ENCODE measurements at places on chromosomes 5 and 9.

GRCh38 chr5:105304859-105305258 lies 1742.3 kb upstream of the NUDT12 start:
- DNase-seq, result no peak

DNA sequence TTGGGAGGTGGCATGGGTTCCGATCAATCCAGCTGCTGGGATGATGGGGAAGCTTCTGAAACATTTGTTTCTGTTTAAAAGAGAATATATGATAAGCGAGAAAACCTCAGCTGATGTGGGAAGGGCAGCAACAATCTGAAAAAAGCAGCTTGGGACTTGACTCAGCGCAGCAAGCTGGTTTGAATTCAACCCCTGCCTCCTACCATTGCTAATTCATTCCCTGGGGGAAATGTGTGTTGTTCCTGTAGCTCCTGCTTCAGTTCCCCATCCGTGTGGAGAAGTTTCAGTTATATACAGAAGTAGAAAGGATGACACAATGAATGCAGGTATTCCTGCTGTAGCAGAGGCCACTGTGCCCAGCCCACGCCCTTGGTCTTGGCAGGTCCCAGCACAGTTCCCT lies 145.1 kb downstream of the NXNL2 start:
- DNase-seq, result no peak

GRCh38 chr9:98921732-98922131 lies 22.0 kb upstream of the COL15A1 start:
- no peak for DNase-seq

- no peak for DNase-seq
Observed at GRCh38 chr5:105872569-105873270, 1798.0 kb downstream of the EFNA5 start.

- DNase-seq, result no peak
Observed at GRCh38 chr5:178333821-178334481, 101.3 kb upstream of the PHYKPL start.

DNA sequence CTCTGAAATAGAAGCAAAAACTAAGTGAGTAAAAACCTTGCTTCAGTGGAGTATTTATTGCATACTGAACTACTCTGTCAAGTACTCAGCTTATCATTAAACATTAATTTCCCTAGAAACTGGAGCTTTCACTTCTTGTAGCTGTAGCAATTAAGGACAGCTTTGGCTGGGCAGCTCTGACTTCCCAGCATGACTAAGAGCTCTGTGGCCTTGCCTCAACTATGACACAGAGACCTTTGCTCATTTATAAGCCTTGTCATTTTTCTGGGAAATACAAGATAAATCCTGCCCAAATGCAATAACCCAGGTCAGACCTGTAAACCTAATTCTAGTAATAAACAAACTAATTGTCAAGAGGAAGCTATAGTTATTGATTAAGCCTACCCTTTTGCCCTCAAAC lies 65.4 kb upstream of the STK32A start:
- DNase-seq, result no peak

DNA sequence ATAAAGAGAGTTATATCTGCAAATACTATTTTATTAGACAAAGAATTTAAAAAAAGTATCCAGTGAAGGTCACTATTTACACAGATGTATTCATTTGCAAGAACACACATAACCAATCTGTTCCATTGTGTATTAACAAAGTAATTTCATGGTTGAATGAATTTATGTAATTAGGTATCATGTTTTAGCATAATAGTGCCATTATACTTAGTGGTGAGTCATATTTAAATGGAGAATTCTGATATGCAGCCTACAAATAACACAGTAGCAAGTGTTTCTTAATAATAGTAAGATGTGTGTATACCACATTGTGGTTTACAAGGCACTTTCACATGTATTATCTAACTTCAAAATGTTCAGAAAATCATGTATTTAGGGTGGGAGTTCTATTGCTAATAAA lies 1028.5 kb upstream of the ACO1 start:
- no peak for DNase-seq

DNA sequence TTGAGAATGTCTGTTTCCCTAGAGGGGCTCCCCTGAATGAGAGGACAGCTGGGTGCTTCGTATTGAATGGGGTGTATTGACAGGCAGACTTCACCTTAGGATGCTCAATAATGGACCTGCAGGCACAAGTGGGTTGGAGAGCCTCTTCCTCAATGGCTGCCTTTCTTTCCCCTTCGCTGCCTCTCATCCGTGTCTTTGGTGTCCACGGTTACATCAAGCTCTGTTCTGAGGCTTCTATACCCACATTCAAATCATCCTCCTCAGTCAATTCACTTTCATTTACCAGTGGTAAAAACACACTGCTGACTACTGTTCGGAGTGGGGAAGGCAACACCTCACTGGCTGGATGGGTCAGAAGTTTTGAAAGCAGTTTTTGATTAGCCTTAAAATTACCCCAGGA lies 20.6 kb downstream of the LIX1 start:
- no peak for DNase-seq

DNA sequence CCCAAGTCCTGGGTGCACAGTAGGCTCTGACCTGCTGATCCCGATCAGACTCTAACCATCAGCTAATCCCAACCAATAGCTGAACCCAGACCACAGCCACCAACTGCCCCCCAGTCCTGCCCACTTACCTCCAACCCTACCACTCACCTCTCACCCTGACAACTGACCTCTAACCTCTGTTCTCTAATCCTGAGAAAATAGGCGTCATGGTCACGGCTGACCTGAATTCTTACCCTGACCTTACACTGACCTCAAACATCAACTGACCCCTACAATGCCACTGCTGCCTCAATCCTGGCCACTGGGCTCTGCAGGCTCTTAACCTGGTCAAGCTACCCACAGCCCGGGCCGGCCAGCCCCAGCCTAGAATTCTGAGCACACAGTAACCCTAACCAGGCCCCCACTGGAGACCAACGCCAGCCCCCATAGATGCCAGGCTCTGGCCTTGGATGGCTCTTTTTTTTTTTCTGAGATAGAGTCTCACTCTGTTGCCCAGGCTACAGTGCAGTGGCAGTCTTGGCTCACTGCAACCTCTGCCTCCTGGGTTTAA lies 63.8 kb upstream of the ASS1 start:
- no peak for DNase-seq

DNA sequence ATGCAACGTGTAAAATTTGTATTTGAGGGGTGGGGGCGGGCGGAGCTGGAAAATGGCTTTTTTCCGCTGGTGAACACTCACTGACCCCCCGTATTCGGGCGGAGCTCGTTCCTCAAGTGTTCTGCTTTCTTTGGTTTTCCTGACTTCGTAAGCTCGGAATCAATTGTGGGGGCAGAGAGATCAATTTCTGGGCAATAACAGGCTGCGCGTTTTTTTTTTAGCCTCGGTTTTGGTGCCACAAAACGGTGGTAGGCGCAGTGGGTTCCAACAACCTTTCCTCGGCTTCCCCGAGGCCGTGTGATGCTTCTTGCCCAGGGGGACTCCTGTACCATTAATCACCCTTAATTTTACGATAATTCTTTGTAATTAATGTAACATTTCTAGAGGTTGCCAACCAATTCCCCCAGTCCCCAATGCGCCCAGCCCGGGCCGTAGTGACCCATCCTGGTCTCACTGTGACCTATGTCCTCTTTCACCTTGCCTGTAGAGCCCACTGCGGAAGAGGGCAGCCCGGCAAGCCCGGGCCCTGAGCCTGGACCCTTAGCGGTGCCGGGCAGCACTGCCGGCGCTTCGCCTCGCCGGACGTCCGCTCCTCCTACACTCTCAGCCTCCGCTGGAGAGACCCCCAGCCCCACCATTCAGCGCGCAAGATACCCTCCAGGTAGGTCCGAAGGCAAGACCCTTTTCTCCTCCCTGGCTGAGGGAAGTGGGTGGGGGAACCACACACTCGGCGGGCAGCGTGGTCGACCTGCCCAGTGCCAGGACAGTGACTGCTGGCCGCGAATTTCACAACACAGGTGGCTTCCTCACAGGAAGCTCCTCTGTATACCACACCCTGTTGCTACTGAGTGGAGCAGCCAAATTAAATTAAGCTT lies 3.7 kb downstream of the NR4A3 start:
- DNase-seq, result no peak

- DNase-seq, result no peak
Observed at GRCh38 chr5:65802820-65803219, 80.8 kb downstream of the NLN start.

DNA sequence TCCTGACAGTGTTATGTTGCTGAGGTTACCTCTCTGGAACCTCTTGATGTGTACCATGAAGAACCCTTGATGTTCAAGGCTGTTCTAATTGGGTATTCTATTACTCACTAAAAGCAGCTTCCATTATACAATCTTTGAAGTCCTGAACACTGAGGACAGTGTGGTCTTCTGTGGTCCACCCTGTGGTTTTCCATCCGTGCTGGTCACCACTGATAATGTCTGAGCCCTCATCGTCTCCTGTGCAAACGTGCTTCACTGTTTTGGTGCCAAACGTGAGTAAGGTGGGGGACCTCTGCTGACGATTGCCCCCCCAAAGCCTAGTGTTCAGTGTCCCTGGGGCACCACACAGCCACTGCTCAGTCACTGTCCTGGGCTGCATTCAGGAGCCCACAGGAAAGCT lies 259.7 kb upstream of the ANKRD55 start:
- DNase-seq, result no peak

DNA sequence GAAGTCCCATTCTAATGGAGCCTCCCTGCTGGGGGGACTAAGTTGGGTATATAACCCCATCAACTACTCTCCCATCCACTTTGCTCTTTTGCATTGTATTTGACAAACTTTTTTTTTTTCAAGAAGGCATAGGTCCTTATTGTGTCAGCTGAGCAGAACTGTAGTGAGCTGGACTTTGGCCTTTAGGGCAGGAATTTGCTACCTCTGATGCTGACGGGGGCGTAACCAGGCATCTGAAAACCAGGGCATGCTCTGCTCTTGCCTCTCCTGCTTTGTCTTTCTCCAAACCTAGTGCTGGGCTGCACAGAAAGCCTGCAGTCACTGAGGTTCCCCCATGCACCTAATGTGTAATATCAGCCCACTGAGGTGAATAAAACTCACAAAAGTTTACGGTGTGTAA lies 49.0 kb downstream of the MSX2 start:
- no peak for DNase-seq

- DNase-seq, result peak; percentile 95
Observed at GRCh38 chr5:177497292-177498012, at the start of gene PDLIM7. TSS of gene PDLIM7 (minus strand) at chr5:177497604. CDS start at chr5:177496512, 1,092 bp downstream.

DNA sequence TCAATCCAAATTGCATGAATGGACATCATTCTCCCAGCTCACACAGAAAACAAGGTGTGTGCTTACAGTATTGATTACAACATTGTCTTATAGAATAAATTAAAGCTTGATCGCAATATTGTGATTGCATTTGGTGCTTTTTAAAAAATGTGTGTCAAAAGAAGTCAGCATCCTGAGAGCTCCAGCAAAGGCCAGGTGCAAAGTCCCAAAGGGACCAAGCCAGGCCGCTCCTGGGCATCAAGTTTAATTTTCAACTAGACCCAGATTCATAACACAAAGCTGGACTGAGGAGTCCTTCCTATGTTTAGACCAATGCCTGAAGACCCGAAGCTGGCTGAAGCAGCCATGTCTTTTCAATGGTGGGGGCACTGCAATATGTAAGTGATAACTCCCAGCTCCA lies 295.6 kb downstream of the IRX2 start:
- no peak for DNase-seq

- no peak for DNase-seq
Observed at GRCh38 chr5:111461255-111461671, 51.1 kb downstream of the STARD4 start.

DNA sequence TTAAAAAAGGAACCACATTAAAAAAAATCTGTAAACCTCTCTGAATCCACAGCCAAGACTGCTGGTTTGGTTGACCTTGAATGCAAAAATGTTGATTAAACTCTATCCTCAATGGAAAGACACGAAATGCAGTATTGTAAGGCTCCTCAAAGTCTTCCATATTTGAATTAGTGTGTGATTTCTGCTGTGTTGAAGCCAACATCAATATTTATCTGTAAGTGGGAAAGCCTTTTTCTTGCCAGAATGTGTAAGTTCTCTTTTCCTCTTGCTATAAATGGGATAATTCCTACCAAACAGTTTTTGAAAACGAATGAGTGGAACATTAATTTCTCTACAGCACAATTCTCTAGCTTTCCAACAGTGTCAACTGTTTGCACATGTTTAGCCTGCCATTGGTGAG lies 422.1 kb upstream of the TNC start:
- DNase-seq, result no peak

- no peak for DNase-seq
Observed at GRCh38 chr5:57710126-57710525, 227.5 kb upstream of the ACTBL2 start.

DNA sequence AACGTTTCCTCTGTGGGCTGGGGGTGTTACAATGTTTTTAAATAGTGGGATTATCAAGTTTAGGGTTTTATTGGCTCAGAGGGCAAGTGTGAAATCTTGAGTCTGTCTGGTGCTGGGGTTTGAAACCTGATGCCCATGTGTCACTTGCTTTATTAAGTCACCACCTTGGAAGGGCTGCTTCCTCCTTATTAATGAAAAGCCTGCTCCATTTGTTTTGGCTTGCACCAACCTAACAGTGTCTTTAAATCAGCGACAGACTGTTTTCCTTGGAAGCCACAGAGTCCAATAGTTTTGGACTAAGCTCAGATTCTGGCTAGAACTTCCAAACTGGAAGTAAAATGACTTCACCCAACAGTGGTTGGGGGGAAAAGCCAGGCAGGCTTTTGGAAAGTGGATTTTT lies 10.7 kb upstream of the PALM2AKAP2 start:
- DNase-seq, result no peak

DNA sequence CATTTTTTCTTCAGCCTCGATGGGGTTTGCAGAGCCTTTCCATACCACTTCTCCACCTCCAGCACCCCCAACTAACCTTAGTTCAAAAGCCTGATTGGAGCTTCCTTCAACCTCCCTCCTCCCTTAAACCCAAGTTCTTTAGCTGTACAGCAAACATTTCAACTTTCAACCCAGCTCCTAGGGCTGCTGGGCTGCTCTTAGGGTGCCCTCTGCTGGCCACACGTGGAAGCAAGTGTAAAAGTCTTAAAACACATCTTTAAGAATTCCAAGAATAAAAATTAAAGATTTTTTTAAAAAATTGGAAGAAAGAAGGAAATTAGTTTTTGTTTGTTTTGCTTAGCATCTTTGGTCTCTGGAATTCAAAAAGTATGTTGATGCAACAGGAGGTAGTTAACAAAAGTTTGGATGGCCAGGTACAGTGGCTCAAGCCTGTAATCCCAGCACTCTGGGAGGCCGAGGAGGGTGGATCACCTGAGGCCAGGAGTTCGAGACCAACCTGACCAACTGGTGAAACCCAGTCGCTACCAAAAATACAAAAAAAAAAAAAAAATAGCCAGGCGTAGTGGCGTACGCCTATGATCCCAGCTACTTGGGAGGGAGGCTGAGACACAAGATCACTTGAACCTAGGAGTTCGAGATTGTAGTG lies 15.5 kb upstream of the HSD17B3 start:
- peak; percentile 45 for DNase-seq

DNA sequence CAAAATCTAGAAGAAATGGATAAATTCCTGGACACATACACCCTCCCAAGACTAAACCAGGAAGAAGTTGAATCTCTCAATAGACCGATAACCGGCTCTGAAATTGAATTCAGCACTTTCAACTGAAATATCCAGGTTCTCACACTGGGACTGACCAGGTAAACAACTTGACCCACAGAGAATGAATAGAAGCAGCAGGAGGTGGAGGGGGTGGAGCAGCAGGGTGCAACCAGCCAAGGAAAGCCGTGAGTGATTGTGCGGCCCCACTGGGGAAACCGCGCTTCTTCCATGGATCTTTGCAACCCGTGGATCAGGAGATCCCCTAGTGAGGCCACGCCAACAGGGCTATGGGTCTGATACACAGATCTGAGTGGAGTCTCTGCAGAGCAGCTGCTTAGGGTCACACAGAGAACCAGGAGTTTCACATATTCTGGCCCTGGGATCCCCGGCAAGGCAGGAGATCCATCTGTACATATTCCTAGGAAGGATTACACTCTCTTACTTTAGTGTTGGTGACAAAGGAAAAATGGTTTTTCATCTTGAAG lies 181.5 kb downstream of the SLCO4C1 start:
- no peak for DNase-seq

- no peak for DNase-seq
Observed at GRCh38 chr9:130918826-130919558, 20.1 kb downstream of the FIBCD1 start.
